Activated effector memory CD4-positive, alpha-beta T cell treated with anti-CD3 and anti-CD28 coated beads, Interleukin-2, amount 50 U/mL, for 16 hours (primary cell): ENCODE measurements at places on chromosomes 7 and 10.

GRCh38 chr10:121426307-121426706 lies 171.9 kb downstream of the FGFR2 start:
- DNase-seq: no peak

DNA sequence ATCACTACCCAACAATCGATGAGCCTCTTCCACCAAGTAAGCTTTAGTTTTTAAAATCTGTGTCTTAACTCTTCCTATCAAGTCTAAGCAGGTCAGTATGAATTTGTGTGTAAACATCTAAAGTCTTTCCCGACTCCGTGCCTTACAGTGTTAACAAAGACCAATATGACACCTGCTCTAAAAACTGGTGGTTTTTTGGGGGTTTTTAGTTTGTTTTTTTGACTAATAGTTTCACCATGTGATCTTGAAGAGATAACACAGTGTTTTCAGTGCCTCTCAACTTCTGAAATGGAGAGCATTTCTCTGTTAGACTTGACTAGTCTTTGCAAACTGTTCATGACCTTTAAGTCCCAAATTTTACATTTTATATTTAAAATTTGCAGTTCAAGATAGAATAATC lies 132.0 kb upstream of the STK17A start:
- DNase-seq: no peak

DNA sequence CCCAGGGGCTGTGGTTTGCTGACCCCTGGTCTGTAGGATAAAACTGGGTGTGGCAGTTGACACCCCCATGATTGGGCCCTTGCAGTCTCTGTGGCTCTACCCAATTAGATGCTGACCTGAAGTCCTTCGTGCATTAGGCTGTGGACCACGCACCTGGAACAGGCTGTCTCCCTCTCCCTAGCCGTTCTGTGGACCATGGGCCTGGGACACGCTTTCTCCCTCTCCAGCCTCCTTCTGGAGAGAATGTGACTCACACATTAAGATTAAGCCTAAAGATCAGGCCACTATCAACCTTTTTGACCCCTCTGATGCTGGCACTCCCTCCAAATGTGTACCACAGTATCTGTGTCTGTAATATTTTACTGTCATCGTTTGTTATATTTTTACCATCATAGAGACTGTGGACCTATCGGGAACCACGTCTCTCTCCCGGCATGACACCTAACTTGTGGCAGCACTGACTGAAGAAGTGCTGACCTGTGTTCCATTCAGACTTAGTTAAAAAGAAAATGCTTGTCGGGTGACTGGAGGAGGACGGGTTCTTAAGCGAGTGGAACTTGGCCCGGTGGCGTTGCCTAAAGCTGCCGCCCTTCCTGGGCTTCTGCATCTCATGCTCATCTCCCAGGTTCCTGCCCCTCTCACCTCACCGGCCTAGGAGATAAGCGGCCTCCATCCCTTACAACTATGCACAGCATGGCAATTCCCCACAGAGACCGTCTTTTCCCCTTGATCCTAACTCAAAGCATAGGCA lies 92.8 kb downstream of the WDR37 start:
- DNase-seq: no peak

DNA sequence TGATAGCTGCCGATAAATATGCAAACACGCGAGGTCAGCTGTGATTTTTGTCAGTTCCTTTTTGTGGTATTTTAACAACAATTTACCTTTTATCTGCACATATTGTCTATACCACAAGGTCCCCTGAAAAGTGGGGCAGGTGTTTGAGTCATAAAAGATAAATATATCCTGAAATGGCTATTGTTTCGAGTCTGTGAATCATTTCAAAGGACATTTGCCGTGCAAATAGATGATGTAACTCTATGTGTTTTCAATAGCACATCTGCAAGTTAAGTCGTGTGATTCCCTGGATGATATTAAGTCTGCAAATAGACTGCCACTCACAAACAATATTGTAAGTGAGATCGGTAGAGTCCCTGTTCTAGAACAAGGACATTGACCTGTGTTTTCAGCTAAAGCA lies 193.0 kb upstream of the PITRM1 start:
- no peak for DNase-seq

DNA sequence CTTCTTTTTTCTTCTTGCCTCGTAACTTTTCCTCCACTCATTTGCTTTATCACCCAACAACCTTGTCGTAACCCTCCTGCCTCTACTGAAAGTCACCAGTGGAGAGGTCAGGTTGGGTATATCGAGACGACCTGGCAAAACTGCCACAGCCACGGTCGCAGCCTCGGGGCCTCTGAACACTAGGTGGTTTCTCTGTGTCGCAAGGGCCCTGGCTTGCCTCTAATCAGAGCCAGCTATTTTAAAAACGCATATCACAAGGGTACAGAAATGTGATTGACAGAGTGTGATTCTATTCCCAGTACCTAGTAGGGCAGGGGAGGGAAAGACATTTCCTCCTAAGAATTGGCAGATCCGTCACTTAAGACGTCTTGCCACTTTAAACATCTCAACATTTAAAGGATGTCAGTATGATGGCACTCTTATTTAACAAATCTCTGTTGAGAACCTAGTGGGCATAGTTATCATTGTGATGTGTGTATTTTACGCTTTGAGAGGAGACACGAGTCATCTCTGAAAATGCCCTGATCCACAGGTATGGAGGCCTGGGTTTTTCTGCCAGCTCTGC lies 197.5 kb downstream of the ARHGAP21 start:
- no peak for DNase-seq

DNA sequence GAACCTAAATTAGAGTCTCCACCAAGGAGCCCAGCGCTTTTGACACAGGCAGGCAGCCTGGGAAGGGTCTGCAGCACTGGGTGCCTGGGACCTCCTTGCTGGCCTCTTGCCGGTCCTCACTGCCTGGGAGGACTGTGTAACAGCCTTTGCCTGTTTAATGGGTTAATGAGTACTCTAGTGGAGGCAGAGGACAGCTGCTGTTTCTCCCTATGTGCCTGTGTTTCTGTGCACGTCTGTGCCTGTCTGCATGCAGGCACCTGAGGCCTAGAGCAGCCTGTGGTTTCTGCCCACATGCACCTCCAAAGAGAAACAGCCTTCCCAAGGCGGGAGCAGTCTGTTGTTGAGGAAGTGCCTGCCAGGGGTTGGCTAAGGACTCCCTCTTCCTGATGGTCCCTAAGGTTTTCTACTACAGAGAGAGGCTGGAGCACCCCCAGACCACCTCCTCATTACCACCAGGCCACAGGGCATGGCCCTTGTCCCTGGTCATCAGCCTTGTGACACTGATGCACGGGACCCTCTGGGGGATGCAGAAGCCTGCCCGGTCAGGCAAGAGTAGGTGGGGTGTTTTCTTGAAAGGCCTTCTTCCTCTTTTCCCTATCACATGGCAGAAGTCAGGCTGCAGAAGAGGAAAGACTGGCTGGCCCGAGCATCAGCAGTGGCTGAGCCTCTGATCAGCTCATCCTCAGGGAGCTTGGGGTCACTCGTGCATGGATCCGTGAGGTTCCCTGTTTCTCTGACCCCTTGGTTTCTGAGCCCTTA lies 14.2 kb downstream of the SLC29A3 start:
- DNase-seq: no peak

- no peak for DNase-seq
These were observed 96.2 kb downstream of the NPTX2 start for GRCh38 chr7:98713165-98713810.

DNA sequence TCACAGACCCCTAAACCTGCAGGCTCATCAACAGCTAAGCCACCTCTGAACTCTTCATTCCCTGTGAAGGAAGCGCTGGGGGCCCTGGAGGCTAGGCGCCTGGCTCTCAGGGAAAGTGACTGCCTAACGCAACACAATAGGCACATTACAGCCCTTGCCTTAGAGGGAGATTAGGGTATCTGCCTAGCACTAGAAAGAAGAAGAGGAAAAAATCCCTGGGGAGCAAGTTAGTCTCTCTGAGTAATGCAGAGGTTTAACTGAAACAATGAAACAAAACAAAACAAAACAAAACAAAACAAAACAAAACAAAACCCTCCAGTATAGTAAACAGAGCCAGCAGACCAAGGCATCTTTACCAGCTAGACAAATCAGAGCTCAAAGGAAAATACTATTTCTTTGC lies 2.6 kb downstream of the ZNF777 start:
- DNase-seq: no peak

GRCh38 chr7:2526659-2527504 lies 7.3 kb downstream of the LFNG start:
- no peak for DNase-seq

DNA sequence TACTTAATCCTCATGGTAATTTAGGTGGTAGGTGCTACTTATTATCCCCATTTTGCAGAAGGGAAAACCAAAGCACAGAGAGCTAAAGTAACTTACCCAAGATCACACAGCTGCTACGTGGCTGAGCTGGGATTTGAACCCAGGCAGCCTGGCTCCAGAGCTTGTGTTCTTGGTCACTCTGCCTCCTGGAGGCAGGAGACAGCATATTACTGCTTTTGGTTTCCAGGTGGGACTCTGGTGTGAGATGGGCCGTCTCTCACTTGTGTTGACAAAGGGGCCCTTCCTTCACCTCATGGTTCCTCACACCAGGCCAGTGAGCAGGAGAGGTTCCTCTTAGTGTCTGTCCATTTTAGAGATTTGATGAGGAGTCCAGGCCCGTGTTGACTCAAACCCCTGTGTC lies 79.8 kb upstream of the PPIF start:
- DNase-seq: no peak

- no peak for DNase-seq
These were observed 66.1 kb upstream of the RNF148 start for GRCh38 chr7:122768827-122769226.

DNA sequence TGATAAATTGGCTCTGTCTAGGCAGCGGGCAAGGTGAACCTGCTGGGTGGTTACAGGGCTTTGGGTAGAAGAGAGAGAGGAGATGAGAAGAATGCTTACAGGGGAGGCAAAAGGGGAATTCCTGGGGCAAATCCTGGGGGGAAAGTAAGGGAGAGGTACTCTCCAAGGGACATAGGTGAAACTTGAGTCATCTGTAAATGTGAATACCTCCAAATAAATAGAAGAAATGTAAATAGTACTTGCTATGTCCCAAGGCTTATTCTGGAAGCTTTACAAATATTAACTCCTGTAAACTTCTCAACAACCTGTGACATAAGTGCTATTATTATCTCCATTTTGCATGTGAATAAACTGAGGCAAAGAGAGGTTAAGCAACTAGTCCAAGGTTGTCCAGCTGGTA lies 57.7 kb upstream of the CDK13 start:
- DNase-seq: no peak

- no peak for DNase-seq
These were observed 171.9 kb upstream of the RHOBTB1 start for GRCh38 chr10:61115897-61116296.

GRCh38 chr10:115045499-115045898 lies 47.7 kb upstream of the ATRNL1 start:
- no peak for DNase-seq

DNA sequence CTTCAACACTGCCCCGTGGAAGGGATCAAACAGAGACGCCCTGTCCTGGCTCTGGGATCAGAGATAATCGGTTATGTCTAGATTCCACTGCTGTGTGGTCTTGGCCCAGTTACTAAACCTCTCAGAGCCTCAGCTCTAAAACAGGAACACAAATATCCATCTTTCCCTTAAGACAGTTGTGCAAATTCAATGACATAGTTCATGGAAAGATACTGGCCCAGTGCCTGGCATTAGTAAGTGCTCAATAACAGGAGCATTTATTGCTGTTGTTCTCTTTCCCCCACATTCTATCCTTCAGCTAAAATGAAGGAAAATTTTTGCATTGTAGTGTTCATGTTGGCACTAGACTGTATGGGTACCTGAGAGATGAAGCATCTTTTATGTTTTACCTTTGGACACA lies 58.6 kb downstream of the TACC2 start:
- DNase-seq: no peak

DNA sequence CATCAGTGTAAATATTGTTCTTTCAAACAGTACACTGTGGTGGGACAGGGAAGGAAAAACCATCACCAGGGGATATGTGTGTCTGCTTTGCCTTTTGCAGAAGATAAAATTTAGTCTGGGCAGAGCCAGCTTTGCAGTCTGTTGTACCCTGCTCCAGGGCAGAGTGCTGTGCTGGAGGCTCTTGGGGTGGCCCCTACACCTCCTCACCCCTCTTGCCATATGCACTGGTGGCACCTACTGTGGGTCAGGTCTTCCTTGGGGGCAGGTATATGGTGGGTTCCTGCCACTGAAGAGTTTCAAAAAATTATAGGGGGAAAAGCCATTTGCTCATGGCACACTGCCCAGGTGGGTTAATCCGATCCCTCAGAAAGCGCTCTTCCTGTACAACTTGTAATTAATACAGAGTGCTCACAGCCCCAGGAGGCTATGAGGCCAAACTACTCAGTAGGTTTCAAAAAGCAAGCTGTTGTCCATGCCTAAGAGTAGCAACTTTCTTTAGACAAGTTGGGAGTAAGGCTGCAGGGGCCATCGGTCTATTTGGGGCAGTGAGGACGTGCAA lies 112.7 kb upstream of the BMPER start:
- DNase-seq: no peak

- no peak for DNase-seq
These were observed 4.8 kb downstream of the ADRA2A start for GRCh38 chr10:111081595-111081994.

DNA sequence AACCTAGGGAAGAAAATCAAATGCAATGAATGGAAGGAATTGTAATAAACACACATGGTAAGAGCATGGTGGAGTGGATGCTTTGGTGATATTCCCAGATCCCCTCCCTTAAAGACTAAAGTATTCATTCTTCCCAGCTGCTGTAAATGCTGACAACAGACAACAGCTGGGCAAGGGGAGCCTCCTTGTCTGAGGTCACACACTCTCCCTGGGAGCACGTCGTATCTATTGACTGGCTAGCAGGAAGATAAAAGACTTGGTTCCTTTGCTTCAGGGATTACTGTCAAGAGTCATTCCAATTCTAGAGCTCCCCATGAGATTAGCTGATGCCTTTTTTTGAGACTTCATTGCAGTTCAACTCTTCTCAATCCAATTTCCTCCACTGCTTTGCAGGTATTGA lies 443.5 kb upstream of the ETV1 start:
- DNase-seq: no peak

DNA sequence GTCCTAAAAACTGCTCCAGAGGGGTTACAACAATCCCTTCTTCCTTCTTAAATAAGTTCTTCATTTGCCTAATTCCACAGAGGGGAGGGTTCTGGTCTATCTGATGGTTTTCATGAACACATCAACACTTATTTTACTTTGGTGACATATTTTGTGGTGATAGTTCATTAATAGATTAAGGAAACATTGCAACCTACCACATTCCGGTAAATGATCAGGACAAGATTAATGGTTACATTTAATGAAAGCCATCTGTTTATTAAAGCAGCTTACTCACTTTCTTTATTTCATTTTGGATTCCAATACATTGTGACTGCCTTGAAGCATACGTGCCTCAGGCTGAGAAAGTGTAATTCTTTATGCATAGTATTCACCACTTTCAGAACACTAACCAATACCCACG lies 101.0 kb downstream of the SKIDA1 start:
- DNase-seq: no peak

- DNase-seq: no peak
These were observed 214.5 kb downstream of the NSUN6 start for GRCh38 chr10:18436902-18437301.
